ENCODE measurements at places on chromosomes 13 and 19. TPM values are rescaled to one million over a fixed set of nuclear protein-coding genes. Genes with fewer than 3 reads are reported as not detected.

GRCh38 chr19:44809577-44810233 lies 802 bp downstream of the BCAM start:
- H3K36me3 ChIP-seq = peaks cover 13% of the 10 kb centered on the region
- H3K27me3 ChIP-seq = no peaks in the 10 kb centered on the region
- H3K4me1 ChIP-seq = peaks cover 22% of the 10 kb centered on the region
- no peak for DNase-seq

Gene ODAD3
- total RNA-seq = 3.9 TPM

GRCh38 chr13:110047496-110047895 lies 259.5 kb downstream of the COL4A1 start:
- DNase-seq = peak; percentile 99
- H3K36me3 ChIP-seq = no peaks in the 10 kb centered on the region
- no peak overlapping the region for H3K27ac ChIP-seq
- no peak overlapping the region for H3K4me3 ChIP-seq
- H3K27me3 ChIP-seq = no peaks in the 10 kb centered on the region

DNA sequence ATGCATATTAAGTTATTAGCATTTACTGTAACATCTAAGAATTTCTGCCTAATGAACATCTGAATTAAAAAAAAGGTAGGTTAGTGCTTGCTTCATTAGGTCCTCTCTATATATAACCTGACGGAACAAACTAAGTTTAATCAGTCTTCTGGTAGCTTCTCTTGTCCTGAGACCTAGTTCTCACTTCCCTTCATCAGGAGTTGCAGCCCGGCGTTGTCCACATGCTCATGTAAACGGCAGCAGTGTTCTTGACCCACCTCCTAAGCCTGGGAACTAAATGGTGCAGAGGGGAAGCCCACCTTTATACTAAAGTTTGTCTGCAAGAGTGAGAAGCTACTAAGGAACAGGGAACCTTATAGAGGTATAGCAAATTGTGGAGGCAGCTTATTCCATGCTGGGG lies 31.9 kb upstream of the CPB2 start:
- H3K4me3 ChIP-seq = no peak overlapping the region
- peaks cover 4% of the 10 kb centered on the region for H3K4me1 ChIP-seq
- H3K27me3 ChIP-seq = no peaks in the 10 kb centered on the region
- H3K36me3 ChIP-seq = no peaks in the 10 kb centered on the region
- DNase-seq = no peak

- H3K27me3 ChIP-seq = no peaks in the 10 kb centered on the region
- no peak for DNase-seq
- no peak overlapping the region for H3K27ac ChIP-seq
- no peaks in the 10 kb centered on the region for H3K36me3 ChIP-seq
- H3K4me1 ChIP-seq = no peaks in the 10 kb centered on the region
- no peak overlapping the region for H3K4me3 ChIP-seq
Observed at GRCh38 chr19:47651691-47652090, 42.8 kb downstream of the BICRA start.

Gene ZNF132
- not detected for total RNA-seq

Gene PRTN3
- total RNA-seq = 0.60 TPM

- no peak for DNase-seq
- H3K4me3 ChIP-seq = no peak overlapping the region
- peak overlapping the region; percentile 11 for H3K27ac ChIP-seq
- no peaks in the 10 kb centered on the region for H3K36me3 ChIP-seq
- no peaks in the 10 kb centered on the region for H3K27me3 ChIP-seq
Observed at GRCh38 chr13:98187965-98188261, 10.8 kb upstream of the RNF113B start.

DNA sequence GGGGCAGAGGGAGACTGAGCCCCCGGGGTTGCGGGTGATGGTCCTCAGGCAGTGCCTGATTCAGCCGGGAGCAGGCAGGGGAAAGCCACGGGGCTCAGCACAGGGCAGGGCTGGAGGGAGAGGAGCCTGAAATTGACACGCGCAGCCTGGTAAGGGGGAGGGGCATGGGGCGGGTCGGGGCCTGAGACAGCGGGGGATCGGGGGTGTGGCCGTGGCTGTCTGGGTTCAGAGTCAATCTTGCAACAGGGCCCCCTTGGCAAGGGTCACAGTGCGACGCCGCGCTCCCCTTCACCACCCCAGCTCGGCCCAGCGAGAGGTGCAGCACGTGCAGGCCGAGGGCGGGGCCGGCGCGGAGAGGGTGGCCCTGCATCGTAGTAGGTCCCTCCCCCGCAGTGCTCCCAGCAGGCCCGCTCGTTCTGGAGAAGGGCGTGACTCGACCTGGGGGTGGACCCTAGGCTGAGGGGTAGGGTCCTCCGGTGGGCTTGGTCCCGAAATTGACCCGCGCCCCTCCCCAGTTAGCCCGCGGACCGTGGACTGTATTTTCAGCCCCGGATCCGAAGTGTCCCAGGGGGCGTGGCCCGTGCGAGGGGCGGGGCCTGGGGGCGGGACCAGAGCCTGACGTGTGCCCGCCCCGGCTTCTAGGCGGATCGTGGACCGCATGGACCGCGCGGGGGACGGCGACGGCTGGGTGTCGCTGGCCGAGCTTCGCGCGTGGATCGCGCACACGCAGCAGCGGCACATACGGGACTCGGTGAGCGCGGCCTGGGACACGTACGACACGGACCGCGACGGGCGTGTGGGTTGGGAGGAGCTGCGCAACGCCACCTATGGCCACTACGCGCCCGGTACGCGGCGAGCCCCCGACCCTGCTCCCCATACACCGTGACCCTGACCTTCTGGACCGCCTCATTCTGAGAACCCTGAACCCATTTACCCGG lies 6.0 kb downstream of the RCN3 start:
- peaks cover 10% of the 10 kb centered on the region for H3K4me1 ChIP-seq
- H3K36me3 ChIP-seq = no peaks in the 10 kb centered on the region
- H3K27me3 ChIP-seq = no peaks in the 10 kb centered on the region
- no peak overlapping the region for H3K27ac ChIP-seq
- H3K4me3 ChIP-seq = peak overlapping the region; percentile 36

- DNase-seq = no peak
- no peak overlapping the region for H3K27ac ChIP-seq
- H3K4me3 ChIP-seq = no peak overlapping the region
- H3K36me3 ChIP-seq = no peaks in the 10 kb centered on the region
Observed at GRCh38 chr13:108069521-108070210, 145.7 kb downstream of the LIG4 start.

Gene LHB
- total RNA-seq = not detected

- H3K27me3 ChIP-seq = no peaks in the 10 kb centered on the region
- no peak for DNase-seq
- peaks cover 25% of the 10 kb centered on the region for H3K4me1 ChIP-seq
- no peaks in the 10 kb centered on the region for H3K36me3 ChIP-seq
- no peak overlapping the region for H3K4me3 ChIP-seq
Observed at GRCh38 chr13:28347456-28348371, 147.2 kb downstream of the FLT1 start.

Gene PRR36
- total RNA-seq = 6.1 TPM

Gene CTXN1
- total RNA-seq = 22.8 TPM

- no peak for DNase-seq
- no peaks in the 10 kb centered on the region for H3K4me1 ChIP-seq
- H3K4me3 ChIP-seq = no peak overlapping the region
- H3K36me3 ChIP-seq = peaks cover 3% of the 10 kb centered on the region
- no peak overlapping the region for H3K27ac ChIP-seq
Observed at GRCh38 chr13:111160648-111161047, 45.5 kb downstream of the ARHGEF7 start.

DNA sequence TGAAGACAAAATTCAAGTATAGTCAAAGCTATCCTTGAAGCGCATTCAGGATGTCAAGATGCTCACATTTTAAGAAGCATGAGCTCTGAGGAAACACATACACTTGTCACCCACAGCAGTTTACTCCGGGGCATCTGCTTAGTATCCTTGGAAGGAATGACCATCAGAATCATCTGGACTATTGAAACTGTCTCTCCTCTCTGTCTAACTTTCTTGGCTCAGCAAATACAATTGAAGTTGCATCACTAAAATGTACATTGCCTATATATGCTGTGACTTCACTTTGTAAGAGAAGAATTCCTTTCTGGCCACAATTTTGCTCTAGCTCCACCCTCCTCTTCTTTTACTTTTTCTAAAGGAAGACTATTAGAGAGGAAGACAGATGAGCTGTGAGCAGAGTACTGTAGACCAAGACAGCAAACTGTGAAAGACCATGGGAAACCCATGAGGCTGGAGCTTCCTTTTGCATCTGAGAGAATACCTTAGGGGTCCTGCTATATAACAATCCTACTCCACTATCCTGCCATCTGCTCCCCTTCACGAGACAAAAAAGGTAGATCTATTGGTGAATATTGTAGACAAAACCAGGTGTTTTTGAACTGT lies 906.3 kb downstream of the PCDH9 start:
- no peak overlapping the region for H3K4me3 ChIP-seq
- H3K27ac ChIP-seq = no peak overlapping the region
- peaks cover 7% of the 10 kb centered on the region for H3K4me1 ChIP-seq
- no peaks in the 10 kb centered on the region for H3K36me3 ChIP-seq

Gene PSG1
- total RNA-seq = not detected

Gene RASIP1
- 3.2 TPM for total RNA-seq

DNA sequence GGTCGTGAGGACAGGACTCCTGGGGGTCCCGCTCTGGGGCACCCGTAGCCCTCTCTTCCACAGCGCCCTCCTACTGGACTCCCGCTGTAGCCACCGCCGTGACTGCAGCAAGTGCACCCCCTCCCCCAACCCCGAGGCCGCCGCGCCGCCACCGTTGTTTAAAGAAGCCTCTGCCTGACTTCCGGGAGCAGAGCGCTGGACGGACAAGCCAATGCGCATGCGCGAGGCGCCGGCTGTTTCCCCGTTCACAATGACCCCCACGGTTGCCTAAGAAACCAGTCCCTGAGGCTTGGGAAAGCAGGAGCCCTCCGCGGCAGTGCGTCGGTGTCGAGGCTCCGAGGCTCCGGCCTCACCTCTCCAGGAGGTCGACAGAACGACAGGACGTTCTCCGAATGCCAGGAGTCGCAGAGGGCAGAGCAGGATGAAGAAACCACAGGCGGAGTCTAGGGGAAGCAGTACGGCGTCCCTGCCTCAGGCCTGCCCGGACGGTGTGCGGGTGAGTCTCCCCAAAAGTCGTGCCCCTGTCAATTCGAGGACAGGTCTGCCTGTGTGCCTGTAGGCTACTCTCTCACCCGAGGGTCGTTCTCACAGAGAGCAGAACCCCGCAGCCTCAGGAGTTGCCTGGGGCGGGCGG lies 70.5 kb upstream of the ZNF420 start:
- no peak overlapping the region for H3K4me3 ChIP-seq
- H3K36me3 ChIP-seq = no peaks in the 10 kb centered on the region
- H3K27me3 ChIP-seq = no peaks in the 10 kb centered on the region
- H3K4me1 ChIP-seq = no peaks in the 10 kb centered on the region

DNA sequence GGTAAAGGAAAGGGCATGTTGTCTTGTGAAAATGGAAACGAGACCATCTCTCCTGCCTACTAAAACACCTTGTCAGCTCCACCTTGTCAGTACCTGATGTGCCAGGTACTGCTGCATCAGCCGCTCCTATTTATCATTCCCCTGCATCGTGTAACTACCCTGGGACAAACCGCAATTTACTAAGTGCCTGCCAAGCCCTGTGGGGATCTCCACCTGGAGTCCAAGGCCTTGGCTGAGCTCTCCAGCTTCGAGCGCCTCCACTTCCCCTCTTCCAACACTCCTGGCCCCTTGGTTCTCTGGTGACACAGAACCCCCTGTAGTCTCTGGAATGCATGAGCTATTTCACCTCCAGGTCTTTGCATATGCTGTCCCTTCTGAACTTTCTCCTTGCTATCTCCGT lies 25.9 kb upstream of the CCNP start:
- H3K27me3 ChIP-seq = no peaks in the 10 kb centered on the region
- H3K36me3 ChIP-seq = peaks cover 9% of the 10 kb centered on the region
- H3K4me1 ChIP-seq = no peaks in the 10 kb centered on the region
- no peak overlapping the region for H3K27ac ChIP-seq
- no peak for DNase-seq

GRCh38 chr19:48877855-48878195 lies 5.6 kb downstream of the PPP1R15A start:
- peaks cover 39% of the 10 kb centered on the region for H3K4me1 ChIP-seq
- H3K27ac ChIP-seq = peak overlapping the region; percentile 22
- H3K4me3 ChIP-seq = no peak overlapping the region
- H3K36me3 ChIP-seq = peaks cover 13% of the 10 kb centered on the region
- H3K27me3 ChIP-seq = no peaks in the 10 kb centered on the region
- DNase-seq = no peak

DNA sequence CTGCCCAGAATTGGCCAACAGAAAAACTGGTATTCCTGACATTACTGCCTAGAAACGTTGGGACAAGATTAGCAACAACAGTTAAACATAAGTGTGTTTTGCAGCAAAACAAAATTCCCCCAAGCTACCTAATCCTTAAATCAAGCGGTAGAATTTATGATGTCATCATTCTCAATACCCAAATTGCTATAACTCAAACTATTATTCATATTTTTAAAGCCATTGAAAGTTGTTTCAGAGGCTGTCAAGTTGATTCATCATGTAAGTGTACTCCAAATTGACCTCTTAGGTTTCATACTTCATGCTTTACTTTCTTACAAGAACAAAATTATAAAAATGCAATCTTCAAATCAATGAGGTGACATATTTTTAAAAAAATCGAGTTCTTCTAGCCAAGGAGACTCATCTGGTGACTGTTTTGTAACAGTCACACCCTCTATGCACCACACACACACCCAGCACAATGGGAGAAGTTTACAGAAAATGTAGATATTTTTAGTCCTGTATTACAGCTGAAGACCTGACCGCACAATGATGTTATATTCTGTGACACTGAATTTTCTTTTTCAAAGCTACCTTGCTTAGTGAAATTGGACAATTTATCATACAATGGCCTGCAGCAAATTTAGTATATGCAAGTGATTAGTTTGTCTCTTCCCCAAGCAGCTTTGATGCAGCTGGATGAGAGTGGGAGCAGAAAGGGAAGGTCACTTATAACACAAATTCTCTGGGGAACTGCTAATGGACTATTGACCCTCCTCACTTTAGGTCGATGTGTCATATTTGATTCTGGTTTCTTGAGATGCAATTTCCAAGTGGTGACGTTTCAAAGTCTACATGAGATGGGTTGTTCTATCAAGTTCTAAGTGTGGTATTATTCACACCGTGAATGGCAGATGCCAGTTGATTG lies 345.3 kb upstream of the OBI1 start:
- H3K27ac ChIP-seq = no peak overlapping the region
- DNase-seq = no peak
- no peak overlapping the region for H3K4me3 ChIP-seq
- H3K36me3 ChIP-seq = no peaks in the 10 kb centered on the region
- no peaks in the 10 kb centered on the region for H3K4me1 ChIP-seq

DNA sequence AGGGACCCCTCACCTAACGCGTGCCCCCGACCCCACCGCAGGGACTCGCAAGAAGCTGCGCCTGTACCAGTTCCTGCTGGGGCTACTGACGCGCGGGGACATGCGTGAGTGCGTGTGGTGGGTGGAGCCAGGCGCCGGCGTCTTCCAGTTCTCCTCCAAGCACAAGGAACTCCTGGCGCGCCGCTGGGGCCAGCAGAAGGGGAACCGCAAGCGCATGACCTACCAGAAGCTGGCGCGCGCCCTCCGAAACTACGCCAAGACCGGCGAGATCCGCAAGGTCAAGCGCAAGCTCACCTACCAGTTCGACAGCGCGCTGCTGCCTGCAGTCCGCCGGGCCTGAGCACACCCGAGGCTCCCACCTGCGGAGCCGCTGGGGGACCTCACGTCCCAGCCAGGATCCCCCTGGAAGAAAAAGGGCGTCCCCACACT lies 4.7 kb upstream of the MYBPC2 start:
- no peaks in the 10 kb centered on the region for H3K36me3 ChIP-seq
- no peak overlapping the region for H3K27ac ChIP-seq
- H3K4me3 ChIP-seq = no peak overlapping the region
- H3K27me3 ChIP-seq = no peaks in the 10 kb centered on the region
- DNase-seq = peak; percentile 34
